ENCODE measurements at places on chromosomes 3 and 15.
A peak's percentile ranks its signal among the peaks of the same experiment; 100 is the strongest.

GRCh38 chr3:81268526-81268925, 492.9 kb downstream of the GBE1 start:
- no peak for DNase-seq

- no peak for DNase-seq
Measured at GRCh38 chr3:175777495-175777894, 918.4 kb downstream of the NAALADL2 start.

DNA sequence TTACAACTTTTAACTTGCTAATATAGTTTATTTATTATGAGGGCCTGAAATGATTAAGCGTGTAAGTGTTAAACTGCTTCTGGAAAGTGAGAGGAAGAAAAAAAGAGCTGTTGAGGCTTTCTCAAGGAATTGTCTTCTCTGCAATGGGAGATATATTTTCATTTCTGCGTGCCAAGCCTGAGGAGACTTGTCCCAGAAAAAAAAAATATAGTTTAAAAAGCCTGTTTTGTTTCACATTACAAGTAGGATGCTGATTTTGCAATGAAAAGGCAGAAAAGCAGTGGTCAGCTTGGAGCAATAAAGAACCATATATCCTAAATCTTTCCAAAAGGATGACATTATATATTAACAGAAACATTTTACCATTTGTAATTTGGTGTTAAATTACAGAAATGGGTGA, 115.5 kb downstream of the GMNC start:
- DNase-seq: no peak

DNA sequence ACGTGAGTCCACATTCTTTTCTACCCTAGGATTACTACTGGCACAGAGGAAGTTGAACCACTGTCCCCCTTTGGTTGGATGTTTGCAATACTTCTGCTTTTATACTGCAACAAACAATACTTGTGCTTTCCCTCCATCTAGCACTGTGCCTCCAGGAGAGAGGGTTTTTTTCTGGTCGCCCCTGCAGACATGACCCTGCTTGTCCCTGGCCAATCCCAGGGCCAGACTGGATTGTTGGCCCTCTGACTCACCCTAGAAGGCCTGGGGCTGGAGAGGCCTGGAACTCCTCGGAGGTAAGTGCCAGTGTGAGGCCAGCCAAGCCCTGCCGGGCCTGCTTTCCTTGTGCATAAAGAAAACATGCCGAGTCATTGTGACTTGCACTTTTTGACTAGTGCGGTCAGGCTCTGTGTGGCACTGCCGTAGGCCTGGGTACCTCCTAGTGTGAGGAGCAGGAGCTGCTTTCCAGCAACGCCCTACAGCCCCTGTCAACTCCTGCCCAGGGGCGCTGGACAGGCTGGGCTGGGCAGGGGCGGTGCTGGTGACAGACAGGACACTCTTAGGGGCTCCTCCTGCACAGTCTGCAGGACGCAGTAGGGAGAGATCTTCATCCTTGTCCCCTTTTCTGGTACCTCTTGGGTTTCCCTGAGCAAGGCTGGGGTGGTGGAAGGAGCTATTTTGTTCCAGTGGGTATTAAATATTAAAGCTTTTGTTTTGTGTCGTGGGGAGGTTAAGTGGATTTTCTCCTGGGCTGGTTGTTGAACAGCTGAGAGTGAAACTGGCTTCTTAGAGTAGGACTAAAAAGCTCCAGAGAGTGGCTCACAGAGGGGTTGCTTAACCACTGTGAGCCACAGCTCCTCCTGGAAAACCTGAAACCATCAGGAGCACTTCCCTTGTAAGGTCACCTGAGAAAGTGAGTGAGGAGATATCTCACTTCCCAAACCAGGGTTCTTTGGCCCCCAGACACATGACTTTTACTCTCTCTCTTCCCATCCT, 14.4 kb upstream of the TKT start:
- DNase-seq: no peak

GRCh38 chr3:31695280-31696008, 162.7 kb downstream of the STT3B start:
- peak; percentile 45 for DNase-seq

- DNase-seq: no peak
Measured at GRCh38 chr3:131738095-131738494, 235.3 kb upstream of the MRPL3 start.

GRCh38 chr15:78004919-78005634, 72.4 kb downstream of the TBC1D2B start:
- no peak for DNase-seq
